Uterus (tissue), 4 donors: ENCODE measurements at places on chromosomes 13 and 19.

DNA sequence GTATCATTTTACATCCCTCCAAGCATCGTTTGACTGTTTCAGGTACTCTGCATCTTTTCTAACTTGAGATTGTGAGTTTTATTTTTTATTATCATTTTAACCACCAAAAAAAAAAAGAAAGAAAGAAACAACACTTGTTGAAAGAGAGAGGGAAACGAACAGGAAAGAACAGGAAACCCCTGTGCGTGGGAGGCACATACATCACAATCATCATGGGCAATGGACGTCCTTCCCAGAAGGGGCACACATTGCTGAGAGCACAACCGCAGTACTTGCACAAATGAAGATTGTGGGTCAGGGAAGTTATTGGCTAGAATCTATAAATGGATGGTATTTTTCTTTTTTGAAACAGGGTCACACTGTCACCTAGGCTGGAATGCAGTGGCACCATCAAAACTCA, 1.7 kb downstream of the CLC start:
- DNase-seq = no peak

GRCh38 chr19:2428321-2428690, 920 bp upstream of the TIMM13 start:
- DNase-seq = no peak

GRCh38 chr19:4181053-4181508, 1.3 kb downstream of the SIRT6 start:
- no peak for DNase-seq

GRCh38 chr19:28244966-28245365, 968.0 kb downstream of the UQCRFS1 start:
- DNase-seq = no peak

GRCh38 chr13:113895436-113895835, 31.6 kb upstream of the GAS6 start:
- DNase-seq = no peak

GRCh38 chr13:112467236-112467635, 91.1 kb downstream of the SPACA7 start:
- no peak for DNase-seq

- no peak for DNase-seq
Measured at GRCh38 chr19:17829855-17830566, 8.7 kb upstream of the INSL3 start.

DNA sequence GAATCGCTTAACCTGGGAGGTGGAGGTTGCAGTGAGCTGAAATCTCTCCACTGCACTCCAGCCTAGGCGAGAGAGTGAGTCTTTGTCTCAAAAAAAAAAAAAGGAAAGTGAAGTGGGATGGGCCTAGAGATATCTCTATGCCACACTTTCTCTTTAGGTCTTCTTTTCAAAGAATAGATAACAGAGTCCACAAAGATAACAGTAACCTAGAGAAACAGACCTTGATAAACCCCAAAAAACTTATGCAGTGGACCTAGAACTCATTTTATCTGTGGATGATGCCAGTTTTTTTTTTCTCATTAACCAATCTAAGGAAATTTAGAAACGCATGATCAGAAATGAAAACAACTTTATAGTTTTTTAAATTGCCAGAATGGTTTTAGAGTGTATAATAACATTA, 227.4 kb downstream of the LHFPL6 start:
- no peak for DNase-seq

DNA sequence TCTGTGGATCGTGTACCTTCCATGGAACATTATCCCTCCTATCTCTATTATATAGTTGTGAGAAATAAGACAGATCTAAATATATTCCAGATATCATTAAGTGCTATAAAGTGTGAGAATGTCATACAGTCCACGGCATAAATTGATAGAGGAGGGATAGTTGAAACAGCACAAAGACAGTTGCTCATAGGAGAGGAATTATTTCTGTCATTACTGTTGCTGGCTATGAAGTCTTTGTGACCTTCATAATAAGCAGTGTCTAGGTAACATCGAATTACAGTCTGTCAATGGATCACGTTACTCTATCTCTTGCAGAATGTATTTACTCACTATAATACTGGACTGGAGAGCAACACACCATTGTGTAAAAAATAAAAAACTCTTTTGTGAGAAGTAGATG, 671.5 kb upstream of the PCDH20 start:
- no peak for DNase-seq

- no peak for DNase-seq
Measured at GRCh38 chr13:109740121-109740520, 46.3 kb downstream of the IRS2 start.

- no peak for DNase-seq
Measured at GRCh38 chr19:4229179-4229931, at the start of gene EBI3. Gene EBI3, plus strand, starts transcription at chr19:4229523. Its CDS starts 28 bp downstream, at chr19:4229551.

DNA sequence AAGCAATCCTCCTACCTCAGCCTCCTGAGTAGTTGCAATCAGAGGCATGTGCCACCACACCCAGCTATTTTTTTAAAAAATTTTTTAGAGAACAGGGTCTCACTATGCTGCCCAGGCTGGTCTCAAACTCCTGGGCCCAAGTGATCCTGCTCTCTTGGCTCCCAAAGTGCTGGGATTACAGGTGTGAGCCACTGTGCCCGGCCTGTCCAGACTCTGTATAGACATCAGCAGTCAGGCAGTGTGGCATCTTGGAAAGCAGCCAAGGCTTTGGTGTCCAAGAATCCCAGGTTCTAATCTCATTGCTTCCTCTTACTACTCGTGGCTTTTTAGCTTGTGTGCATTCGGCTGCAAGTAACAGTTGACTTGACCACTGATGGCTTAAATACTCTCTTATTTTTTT, 43.4 kb downstream of the BICRA start:
- DNase-seq = no peak

DNA sequence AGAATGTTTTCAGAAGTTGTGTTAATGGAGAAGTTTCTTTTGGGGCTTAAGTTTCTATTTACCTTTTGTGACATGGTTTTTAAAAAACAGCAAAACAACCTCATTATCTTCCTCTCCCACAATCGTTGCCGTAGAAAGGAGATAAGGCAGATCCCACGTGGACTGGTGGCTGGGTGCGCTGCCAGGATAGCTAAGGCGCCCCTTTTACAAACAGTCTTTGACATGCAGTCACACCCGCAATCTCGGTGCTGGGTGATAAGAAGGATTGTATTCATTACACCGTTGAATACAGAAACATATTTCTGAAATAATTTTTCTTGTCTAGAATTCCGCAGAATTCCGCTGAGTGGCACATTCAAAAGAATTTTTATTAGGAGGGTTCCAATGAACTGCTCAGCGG, 271.1 kb downstream of the UQCRFS1 start:
- DNase-seq = no peak

DNA sequence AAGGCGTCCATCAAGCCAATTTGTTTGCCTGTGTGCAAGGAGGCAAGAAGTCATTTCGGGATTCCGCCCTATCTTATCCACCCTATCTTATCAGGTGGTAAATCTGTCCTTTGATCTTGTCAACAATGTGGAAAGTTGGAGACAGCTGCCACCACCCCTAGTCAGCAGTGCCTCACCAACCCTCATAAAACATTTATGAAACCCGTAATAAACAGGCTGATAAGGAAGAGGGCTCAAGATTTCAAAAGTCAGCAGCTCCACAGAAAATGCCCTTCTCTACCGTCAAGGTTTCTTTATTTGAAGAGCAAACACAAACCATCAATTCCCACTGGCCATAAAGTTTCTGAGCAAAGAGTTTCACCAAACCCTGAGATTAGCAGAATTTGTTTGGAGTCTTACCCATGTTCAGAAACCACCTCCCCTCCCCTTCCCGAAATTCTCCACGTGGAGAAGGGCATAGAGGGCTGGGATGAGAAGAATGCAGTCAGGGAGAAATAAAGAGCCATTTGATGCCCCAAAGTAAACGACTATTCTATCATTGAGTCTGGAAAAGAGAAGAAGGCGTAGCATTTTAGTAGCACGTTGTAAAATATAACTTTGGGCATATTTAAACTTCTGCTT, 196.0 kb upstream of the GPR12 start:
- no peak for DNase-seq

DNA sequence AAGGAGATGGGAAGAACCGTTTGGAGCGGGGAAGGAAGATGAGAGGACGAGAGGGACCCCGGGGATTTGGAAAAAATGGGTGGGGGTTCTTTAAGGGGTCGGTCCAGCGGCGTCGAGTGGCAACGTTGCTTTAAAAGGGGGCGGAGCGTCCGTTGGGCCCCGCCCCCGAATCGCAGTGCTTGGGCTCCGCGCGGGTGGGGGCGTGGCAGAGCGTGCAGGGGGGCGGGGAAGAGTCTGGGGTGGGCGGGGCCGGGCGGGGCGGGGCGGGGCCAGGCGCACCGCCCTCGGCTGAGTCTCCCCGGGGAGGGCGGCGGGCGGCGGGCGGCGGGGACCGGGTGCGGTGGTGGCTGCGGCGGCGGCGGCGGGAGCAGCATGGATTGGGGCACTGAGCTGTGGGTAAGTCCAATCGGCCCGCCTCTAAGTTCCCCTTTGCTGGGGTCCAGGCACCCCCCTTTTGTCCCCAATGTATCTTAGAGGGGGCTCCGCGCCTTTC, at the start of gene TRIP10:
Gene TRIP10, plus strand, starts transcription at position 291 of the 493 bp plus-strand sequence. Its CDS starts 82 bp downstream, at position 373.
- peak; percentile 90 for DNase-seq

DNA sequence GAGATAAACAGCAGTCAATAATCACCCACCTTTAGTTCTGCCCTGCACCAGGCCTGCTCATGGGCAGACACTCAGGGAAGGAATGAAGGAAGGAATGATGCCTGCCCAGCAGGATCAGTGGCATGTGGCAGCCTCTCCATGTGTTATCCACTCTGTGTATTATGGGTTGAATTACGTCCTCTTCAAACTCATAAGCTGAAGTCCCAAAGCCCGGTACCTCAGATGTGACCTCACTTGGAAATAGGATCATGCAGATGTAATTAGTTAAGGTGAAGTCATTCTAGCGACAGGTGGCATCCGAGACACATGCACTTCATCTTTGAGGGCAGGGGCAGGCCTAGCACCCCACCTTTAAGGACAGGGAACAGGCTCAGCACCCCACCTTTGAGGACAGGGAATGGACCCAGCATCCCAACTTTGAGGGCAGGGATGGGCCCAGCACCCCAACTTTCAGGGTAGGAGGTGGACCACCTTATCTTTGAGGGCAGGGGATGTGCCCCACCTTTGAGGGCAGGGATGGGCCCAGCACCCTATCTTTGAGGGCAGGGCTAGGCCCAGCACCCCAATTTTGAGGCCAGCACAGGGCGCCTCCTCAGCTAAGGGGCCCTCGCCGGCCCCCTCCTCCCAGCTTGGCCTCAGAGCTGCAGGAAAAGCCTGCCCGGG, 127.6 kb downstream of the URI1 start:
- DNase-seq = no peak

GRCh38 chr19:11767633-11768133, 883 bp downstream of the ZNF441 start:
- peak; percentile 22 for DNase-seq

- peak; percentile 63 for DNase-seq
Measured at GRCh38 chr19:14146789-14147216, 10.4 kb upstream of the ASF1B start.

GRCh38 chr19:39502640-39503417, 4.1 kb downstream of the DLL3 start:
- DNase-seq = peak; percentile 46

DNA sequence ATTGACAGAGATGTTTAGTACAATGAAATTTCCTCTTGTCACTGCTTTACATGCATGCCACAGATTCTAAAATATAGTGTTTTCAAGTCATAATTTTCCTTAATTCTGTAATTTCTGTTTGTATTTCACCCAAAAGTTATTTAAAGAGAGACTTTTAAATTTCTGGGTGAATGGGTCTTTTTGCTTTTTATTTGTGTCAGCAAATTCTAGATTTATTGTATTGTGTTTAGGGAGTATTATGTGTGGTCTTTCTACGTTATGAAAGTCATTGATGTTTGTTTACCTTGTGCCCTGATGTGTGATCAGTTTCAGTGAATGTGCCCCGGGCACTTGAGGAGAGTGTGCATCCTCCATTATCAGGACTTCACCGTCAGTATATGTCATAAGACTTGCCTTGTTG, 92.7 kb downstream of the SGCG start:
- DNase-seq = no peak

- DNase-seq = peak; percentile 26
Measured at GRCh38 chr19:53102756-53103233, 427 bp downstream of the ZNF160 start.

- DNase-seq = no peak
Measured at GRCh38 chr13:26943748-26944147, 183.2 kb upstream of the GPR12 start.
